ENCODE measurements at places on chromosomes 4 and X.
A peak's percentile ranks its signal among the peaks of the same experiment; 100 is the strongest.

GRCh38 chr4:105805501-105806120 lies 89.7 kb upstream of the NPNT start:
- no peak for DNase-seq

GRCh38 chr4:77201343-77201742 lies 44.3 kb downstream of the CCNG2 start:
- no peak for DNase-seq

DNA sequence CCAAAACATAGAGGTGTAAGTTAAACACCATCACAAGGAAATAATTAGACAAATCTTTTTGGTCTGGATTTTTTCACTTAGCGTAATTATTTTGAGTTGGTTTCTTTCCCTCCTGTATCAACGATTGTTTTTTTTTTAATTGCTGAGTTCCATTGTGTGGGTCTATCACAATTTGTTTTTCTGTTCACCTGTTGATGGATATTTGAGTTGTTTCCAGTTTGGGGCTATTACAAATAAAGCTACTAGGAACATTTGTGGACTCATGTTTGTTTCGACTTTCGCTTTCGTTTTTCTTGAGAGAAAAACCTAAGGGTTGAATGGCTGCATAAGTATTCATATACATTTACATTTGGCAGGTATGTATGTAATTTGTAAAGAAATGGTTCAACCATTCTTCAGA lies 20.4 kb upstream of the FBXW7 start:
- peak; percentile 85 for DNase-seq

GRCh38 chrX:85808217-85808616 lies 239.1 kb downstream of the CHM start:
- no peak for DNase-seq

DNA sequence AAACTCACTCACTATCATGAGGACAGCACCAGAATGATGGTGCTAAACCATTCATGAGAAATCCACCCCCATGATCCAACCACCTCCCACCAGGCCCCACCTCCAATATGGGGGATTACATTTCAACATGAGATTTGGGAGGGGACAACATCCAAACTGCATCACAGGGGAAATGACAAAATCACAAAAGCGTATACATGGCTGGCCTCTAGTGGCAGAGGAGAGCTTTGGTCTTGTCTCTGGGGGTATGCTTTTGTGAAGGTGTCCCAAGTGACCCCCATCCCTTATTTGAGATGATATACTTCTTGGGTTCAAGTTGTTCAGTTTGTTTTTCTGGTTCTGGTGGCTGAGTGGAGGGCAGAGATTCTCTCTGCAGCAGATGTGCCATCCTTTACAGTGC lies 8.5 kb upstream of the SETD7 start:
- DNase-seq = peak; percentile 21

DNA sequence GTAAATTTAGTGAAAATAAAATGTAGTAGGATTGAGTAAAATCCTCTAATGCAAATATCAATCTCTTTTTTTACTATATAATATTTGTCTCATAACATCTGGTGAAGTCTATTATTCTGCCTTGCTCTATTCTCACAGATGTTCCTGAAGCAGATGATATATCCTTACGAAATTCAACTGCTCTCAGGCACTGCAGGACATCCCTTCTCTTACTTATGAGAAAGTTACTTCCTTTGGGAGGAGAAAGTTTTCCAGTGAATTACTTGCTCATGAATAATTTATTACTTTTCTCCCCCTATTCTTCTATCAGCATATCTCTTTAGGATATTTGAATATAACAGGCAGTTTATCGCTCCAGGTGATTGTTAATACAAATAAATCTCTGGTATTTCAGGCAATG lies 75.6 kb upstream of the AGA start:
- no peak for DNase-seq

DNA sequence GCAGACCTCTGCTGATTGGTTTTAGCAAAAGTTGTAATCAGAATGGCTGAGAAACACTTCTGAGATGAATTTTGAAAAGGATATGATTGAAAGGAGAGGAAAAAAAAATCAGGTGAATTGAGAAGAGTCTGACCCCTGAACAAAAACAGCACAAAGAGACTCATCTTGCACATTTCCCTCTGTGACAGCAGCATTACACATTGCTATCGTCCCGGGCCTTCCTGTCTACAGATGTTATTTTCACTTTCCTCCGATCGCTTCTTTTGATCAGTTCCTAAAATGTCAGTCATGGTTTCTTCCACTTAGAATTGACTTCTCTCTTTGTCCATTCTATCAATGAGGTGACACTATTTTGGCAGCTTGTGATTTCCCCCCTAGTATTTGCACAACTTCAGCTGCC lies 262.6 kb downstream of the GPC3 start:
- no peak for DNase-seq

GRCh38 chrX:17559728-17560379 lies 177.4 kb upstream of the SCML1 start:
- peak; percentile 14 for DNase-seq

GRCh38 chr4:8400632-8401325 lies 39.7 kb downstream of the ACOX3 start:
- no peak for DNase-seq

DNA sequence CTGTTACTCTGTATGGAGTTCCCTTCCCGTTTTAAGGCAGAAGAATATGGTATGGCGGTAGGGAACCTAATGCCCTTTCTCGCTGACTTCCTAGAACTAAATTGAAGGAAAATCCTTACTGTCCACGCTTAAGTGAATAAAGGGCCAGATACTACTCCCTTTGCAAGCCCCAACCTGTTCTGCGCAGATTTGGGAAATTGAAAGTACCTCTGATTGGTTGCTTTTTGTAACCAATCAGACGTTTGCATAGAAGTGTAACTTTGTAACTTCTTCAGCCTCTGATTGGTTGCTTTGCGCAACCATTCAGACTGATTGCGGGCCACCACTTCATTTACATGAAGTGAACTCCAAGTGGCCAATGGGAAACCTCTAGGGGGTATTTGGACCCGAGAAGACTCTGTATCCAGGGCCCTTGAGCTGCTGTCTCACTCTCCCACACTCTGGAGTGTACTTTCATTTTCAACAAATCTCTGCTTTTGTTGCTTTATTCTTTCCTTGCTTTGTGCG lies 1.2 kb upstream of the TMEM33 start:
- peak; percentile 92 for DNase-seq

DNA sequence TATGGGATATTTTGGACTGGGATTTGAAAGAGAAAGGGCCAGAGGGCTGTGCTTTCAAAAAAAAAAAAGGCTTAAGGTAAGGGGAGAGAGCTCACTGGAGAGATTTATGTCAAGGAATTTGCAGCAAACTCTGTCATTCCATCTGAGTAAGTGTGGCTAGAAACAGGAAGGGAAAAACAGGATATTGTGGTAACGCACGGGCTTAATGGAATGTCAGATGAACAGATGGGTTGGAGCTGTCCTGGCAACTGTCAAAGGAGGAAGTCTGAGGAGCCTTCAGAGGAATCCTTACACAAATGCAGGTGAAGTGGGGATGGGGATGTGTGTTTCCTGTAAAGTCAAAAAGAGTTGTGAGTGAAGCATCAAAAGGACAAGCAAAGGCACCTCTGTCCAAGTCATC lies 15.1 kb upstream of the NKX3-2 start:
- DNase-seq = no peak

GRCh38 chr4:116486401-116486800 lies 599.0 kb downstream of the TRAM1L1 start:
- DNase-seq = no peak

DNA sequence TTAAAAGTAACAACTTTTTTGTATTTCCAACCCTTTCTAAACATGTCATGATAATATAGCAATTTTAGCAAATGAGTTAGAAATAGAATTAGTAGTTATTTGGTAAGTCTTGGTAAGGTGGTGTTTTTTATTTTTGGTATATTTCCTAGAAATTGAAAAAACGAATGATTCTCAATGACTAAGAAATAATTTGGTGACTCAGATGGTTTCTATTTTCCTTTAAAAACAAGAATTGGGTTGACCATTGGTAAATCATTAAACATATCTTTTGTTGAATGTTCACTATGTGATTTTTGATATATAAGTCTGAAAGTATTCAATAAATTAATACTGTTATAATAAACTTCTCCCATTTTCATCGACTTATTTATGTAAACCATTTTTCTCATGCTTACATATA lies 206.2 kb upstream of the BANK1 start:
- no peak for DNase-seq

DNA sequence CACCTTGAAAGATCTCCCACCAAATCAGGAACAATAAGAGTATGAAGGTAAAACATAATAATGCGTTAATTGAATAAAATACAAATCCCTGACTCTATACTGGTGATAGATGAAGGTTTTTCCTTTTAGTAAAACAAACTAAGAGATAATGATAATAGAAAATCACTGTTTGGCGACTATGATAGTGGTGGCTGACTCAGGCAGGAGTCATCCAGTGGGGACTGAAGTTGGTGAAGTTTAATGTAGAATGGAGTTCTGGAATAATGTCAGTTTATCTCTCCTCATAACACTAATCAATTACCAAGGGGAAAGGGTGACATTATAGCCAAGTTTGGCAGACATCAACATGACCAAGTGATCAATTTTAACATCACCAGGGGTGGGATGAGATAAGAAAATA lies 21.3 kb downstream of the ABCG2 start:
- DNase-seq = no peak

DNA sequence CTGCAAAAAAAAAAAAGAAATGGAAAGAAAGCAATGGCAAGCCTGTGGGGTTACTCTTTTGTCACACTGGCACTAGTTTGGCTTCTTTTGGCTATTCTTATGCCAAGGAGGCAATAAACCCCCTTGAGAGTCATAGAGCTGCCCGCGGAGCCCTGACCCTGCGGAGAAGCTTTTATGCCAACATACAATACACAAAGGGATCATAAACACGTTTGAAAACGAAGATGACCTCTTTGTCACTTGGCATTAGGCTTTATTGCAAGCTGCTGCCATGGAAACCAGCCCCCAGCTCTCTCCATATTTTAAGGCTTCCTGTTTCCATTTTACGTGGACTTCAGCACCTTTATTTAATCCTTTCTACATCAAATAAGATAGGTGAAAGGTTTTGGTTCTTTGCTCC lies 7.6 kb downstream of the NEUROG2 start:
- DNase-seq = no peak

DNA sequence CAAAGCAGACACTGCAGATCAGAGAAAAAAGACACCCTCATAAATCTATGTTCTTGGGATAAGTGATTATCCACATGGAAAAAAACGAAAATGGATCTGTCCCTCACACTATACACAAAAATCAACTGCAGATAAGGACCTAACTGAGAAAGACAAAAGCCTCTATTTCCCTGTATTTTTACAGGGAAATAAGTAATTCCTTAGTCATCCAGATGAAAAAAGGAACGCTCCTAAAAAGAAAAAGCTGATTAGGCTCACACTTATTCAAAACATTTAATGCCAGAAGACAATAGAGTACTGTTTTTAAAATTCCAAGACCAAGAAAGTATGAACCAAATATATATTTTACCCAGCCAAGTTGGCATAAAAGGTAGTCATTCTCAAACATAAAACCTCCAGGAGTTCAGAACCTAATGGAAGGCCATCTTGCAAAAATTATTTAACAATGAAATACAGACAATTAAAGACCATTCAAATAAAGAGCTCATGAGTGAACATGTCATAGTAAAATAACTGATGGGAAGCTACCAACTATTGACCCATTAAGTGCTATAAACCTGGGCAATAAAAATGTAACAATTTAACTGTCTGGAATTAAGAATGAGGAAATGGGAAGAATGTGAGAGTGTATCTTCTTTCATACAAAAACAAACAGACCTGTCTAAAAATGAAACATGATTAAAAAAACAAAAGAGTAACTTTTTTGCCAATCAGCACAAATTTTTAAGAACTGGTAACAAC lies 20.4 kb downstream of the PAPSS1 start:
- no peak for DNase-seq

DNA sequence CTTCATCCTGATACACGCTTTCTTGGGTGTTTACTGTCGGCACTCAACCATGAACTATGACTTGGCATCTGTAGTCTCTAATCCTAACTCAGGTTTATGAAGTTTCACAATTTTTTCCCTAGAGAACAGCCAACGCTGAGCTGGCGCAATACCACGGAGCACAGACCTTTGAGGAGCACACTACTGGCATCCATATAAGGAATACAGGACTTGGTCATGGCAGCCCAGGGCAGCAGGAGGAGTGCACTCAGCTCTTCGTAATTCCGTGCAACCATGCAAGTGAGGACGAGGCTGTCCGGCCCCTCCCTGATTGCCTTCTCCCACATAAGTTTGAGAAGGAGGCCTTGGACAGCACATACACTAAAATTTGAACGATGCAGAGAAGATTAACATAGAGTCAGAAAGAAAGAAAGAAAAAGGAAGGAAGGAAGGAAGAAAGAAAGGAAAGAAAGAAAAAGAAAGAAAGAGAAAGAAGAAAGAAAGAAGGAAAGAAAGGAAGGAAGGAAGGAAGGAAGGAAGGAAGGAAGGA lies 41.0 kb upstream of the PDLIM5 start:
- no peak for DNase-seq

DNA sequence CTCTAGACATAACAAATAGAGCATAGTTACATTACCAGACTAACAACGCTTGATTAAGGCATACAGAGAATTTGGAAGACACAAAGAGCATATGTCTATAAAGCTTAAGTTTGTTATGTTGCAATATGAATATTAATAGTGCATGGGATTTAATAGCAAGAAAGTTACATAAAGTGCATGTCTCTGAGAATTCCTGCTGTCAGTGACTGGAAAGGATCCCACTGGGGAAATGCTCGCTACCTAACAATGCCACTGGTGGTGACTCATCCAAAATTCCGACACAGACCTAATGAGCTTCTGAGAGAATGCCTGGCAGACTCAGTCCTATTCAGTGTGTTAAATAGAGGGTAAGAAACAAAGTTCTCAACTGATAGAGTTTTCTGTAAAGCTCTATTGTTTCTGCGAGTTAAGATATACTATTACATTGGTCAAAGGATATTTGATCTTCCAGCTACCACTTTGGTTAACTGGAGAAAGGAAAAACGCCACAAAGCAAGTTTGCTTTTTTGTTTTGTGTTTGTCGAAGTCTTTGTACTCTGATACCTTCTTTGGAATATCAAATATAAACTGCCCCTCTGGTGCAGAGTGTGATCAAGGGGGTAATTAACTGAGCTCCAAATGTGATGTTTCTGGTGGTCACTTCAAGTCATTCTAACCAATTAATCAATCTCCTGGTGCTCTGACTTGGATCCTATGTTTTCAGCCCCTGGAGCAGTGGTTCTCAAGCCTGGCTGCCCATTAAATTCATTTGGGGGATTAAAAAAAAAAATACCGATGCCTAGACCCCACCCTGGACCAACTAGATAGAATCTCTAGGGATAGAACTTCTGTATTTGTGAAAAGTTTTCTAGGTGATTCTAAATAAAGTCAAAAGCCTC lies 107.9 kb downstream of the PALLD start:
- DNase-seq = no peak

DNA sequence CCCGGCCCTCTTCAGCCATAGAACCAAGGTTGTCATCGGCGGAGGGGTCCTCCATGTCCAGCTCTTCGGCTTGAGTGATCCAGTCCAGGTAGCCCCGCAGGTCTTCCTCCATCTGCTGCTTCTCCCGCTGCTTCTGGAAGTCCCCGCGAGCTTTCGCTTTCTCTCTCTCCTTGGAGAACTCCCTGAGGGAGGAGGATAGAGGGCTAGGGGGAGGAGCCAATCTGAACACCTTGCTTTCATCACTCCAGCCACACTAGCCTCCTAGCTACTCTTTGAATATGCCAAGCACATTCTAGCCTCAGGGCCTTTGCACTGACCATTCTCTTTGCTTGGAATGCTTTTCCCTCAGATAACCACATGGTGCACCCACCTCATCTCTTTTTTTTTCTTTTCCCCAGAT lies 6.2 kb downstream of the CACNA1F start:
- DNase-seq = no peak

GRCh38 chr4:15348236-15348635 lies 79.6 kb upstream of the C1QTNF7 start:
- DNase-seq = no peak

Measured in OCI-M1 (cell line).